MV-4-11 (cell line): ENCODE measurements at places on chromosomes 16 and 17.

GRCh38 chr17:63960006-63960405 is 12.7 kb downstream of the SCN4A start:
- no peak for DNase-seq

DNA sequence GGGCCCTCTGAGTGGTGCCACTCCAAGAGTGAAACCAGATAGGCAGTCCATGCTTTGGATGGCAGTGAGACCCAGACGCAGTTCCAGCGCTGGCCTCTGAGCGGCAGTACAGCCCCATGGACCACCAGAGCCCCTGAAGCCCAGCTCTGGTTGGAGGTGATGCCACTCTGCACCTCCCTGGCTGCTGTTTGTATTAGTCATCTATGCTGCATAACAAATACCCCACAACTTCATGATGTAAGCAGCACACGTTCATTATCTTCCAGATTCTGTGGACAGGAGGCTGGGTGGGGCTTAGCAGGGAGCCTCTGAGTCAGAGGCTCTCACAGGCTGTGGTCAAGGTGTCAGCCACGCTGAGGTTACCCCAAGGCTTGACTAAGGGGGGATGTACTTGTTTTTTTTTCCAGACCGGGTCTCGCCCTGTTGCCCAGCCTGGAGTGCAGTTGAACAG is 5.1 kb upstream of the NME4 start:
- DNase-seq = peak; percentile 61

- peak; percentile 66 for DNase-seq
Measured at GRCh38 chr17:2120586-2121335, 65.9 kb downstream of the HIC1 start.

DNA sequence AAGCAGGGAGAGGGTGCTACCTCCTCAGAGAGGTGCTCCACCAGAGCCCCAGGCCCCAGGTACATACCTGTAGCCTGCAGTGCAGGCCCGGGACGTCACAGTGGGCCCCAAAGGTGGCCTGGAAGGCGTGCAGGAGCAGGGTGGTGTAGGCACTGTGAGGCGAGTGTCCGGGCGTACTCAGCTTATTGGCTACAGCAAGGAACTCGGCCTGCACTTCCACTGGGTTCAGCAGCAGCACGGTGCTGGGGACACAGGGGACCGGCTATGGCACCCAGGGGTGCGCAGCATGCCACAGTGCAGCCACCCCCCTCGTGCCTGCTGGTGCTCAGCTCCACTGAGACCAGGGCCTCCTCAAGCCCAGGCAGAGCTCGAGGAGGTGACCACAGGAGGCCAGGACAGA is 23.2 kb upstream of the PIK3R6 start:
- no peak for DNase-seq

DNA sequence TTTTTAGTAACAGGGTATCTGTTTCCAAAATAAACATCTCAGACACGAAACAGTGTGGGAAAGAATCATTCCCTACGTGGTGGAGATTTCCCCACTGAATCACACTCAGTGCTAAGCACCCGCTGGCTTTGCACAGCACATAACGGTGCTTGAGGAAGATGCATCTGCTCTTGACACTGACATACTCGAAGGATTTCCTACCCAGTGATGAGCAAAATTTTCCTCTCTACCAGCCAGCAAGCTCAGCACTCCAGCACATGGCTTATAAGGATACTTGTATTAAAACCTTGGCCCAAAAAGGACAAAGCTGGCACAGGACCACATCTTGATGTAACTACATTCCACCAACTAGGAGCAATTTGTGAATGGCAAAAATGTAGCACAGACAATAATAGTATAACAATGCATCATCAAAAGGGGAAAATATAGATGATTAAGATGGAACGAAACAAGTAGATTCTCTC is 59.0 kb downstream of the ANKFY1 start:
- no peak for DNase-seq

GRCh38 chr17:64661976-64662773 is at the start of gene SMURF2:
Gene SMURF2 (minus strand): TSS chr17:64662307. CDS start chr17:64661880, 427 bp downstream.
- DNase-seq = peak; percentile 38

DNA sequence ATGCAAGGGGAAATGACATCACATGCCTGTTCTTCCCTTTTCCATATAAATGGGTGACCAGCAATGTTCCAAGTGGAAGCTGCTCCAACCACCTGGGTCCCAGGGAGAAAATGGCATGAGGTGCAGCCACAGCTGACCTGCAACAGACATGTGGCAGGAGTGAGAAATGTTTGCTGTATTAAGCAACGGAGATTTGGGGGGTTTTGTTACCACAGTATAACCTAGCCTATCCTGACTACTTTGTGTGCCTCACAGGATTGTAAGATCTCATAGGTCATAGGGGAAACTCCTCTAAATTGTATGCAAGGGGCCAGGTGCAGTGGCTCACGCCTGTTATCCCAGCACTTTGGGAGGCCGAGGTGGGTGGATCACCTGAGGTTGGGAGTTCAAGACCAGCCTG is 12.0 kb downstream of the CDIPT start:
- DNase-seq = no peak

- peak; percentile 44 for DNase-seq
Measured at GRCh38 chr16:77868478-77868877, 80.1 kb downstream of the VAT1L start.

DNA sequence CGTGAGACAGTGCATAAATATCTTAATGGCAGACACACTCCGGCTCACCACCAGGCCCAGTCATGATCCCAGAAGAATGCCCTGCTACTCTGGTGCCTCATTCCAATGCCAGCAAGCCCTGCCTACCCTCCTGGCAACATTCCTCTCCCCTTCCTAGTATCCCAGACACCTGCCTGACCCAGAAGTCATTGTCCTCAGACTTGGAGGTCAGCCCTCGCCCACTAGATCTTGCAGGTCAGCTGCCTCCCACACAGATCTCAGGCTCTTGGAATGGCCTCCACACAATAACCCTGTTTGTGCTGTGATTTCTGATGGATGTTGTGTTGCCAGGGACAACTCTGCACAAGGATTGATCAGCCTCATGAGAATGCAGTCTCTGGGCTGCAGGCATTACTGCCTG is 1.8 kb upstream of the TEX2 start:
- no peak for DNase-seq

- no peak for DNase-seq
Measured at GRCh38 chr17:57861790-57862693, 12.2 kb upstream of the MRPS23 start.

GRCh38 chr16:81275064-81275532 is 36.6 kb downstream of the BCO1 start:
- DNase-seq = no peak

GRCh38 chr16:8370374-8371270 is 219.7 kb downstream of the TMEM114 start:
- no peak for DNase-seq

GRCh38 chr17:30848021-30848420 is 16.3 kb downstream of the ATAD5 start:
- no peak for DNase-seq

DNA sequence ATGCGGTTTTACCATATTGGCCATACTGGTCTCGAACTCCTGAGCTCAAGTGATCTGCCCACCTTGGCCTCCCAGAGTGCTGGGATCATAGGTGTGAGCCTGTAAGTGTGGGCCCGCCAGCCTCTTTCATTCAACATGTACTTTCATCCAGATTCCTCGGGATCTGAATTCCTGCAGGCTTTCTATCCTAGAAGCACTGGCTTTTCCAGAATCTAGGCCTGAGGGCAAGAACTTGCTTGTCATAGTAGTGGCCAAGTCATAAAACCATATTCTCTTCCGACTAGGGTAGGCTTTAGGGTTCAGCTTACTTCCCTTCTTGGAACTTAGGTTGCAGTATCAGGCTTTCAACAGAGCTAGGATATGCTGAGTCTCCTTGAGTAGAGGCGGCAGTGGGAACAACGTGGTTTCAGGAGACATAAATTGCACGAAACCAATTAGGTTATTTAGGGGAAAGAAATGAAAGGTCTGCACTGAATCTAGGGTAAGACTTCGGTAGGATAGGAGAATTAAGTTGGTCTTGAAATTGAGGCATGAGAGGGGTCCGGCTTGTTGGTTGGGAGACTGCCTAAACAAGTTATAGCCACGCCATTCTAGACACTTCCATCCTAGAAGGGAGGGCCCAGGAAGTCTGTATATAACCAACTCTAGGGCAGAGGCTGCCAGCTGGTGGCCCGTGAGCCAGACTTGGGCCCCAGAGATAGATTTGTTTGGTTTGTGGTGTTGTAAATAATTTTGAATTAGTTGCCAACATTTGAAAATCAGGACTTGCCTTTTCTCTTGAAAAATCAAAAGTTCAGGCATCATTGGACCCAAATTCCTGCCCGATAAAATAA is 15.6 kb downstream of the SLC7A6 start:
- DNase-seq = peak; percentile 70

- DNase-seq = no peak
Measured at GRCh38 chr17:46979147-46979863, at the start of gene RPRML. Gene RPRML (minus strand): TSS chr17:46979253. CDS start chr17:46979007, 246 bp downstream.

GRCh38 chr16:23248261-23249194 is 53.6 kb upstream of the SCNN1B start:
- no peak for DNase-seq

DNA sequence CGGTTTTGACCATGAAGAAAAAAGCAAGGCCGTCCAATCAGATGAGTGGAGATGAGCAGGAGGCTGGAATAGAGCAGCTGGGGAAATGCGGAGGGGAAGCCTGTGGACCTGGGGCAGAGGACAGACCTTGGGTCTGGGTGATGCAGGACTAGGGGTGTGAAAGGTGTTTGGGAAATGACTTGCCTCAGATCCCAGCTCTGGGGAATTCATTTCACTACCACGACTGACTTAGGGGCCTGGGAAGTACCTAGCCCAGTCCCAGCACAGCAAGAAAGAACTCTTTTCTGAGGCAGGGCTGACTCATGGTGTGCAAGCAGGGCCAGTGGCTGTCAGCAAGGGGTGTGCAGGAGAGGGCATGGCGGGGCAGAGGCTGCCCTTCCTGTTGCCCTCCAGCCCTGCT is 14.8 kb downstream of the DNAI2 start:
- DNase-seq = no peak

GRCh38 chr16:19378511-19378910 is 39.2 kb upstream of the TMC5 start:
- no peak for DNase-seq

GRCh38 chr17:37820313-37820994 is 75.6 kb upstream of the HNF1B start:
- DNase-seq = peak; percentile 73

DNA sequence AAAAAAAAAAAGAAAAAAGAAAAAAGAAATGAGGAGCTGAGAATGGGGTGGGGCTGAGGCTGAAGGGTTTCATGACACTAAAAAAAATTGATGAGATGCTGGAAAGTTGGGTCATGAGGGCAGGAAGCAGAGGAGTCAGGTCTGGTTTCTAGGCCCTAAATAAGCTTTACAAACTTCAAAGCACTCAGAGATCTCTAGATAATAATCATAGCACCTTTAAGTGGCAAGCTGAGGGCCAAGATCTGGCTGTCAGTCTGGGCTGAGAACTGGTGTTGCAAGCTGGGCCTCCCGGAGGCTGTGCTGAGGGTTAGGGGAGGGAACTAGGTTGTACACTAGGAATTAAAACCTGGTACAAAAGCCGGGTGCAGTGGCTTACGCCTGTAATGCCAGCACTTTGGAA is 6.4 kb downstream of the ZNF764 start:
- DNase-seq = no peak

DNA sequence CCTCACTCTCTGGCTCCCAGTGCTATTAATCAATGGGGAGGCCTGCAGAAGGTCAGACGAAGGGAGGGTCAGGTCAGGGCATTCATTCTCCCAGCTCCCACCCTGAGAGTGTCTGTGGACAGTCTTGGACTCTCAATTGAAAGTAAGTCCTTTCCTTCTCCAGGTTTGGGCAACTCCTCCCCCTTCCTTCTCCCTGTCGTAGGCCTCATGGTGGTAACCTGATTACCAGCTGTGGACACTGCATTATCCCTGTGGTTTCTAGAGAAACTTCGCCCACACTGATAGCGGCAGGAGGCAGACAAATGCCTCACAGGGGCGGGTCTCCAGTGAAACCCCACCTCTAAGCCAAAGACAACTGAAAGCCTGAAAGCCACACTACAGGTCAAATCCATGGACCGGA is 57.7 kb upstream of the SLC25A19 start:
- peak; percentile 59 for DNase-seq

- DNase-seq = no peak
Measured at GRCh38 chr17:55259684-55260111, 5.1 kb upstream of the HLF start.

- DNase-seq = no peak
Measured at GRCh38 chr17:28846231-28846630, 3.6 kb upstream of the FAM222B start.

DNA sequence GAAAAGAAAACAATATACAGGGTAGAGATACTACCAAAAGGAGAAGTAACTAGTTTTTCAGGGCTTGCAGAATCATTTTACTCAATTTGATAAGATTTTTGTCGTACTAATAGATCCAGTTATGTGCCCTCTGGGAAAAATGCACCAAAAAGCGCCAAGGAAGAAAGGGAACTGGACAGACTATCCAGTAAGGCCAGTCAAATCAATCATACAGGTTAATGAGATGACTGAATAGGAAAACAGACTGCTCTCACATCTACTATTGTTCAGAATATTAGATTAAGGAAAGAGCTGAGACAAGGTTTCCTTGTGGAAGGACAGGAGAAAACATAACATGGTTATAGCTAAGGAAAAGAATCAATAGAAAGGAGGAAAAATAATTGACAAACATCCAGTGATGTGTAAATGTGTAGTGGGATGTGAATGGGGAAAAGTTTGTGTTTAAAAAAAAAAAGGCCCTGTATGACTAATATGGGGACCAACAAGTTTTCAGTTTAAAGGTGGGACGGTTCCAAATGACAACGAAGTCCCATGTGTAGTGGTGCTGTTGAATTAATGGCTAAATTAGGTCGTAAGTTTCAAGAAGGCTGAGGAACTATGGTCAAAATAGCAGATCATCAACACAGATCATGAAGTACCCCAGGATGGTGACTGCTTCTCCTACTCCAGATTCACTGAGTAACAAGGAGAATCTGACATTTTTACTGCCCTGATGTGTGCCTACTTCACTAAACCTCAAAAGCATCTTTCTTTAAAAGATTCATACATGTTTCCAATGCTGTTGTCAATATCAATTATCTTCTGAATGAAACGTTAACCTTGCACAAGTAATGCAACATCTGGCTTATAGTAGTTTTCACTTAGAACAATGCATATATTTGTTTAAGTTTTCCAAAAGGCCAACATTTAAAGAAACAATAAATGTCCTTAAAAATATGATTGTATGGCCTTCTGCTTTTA is 40.7 kb downstream of the BRIP1 start:
- DNase-seq = no peak

DNA sequence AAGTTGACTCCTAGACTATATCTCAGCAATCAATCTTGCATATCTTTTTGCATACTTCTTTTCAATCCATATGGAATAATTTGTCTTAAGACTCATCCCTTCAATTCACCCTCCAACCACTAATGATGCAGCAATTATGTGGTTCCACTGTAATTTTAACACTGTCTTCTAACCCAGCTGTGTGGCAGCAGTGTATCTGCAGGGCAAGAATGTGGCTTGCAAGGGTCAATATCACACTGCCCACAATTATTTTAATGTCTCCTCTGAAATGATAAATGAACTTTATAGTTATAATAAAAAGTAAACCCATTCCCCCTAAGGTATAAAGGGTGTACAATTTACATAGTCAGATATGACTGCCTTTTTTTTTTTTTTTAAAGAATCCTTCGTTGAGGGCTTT is 48.6 kb downstream of the FTO start:
- DNase-seq = no peak
